ENCODE measurements at places on chromosomes 1 and 21. TPM values are rescaled to one million over a fixed set of nuclear protein-coding genes. Genes with fewer than 3 reads are reported as not detected.

Gene CHIT1
- 0.67 TPM for total RNA-seq

Gene UBIAD1
- 28.9 TPM for total RNA-seq

DNA sequence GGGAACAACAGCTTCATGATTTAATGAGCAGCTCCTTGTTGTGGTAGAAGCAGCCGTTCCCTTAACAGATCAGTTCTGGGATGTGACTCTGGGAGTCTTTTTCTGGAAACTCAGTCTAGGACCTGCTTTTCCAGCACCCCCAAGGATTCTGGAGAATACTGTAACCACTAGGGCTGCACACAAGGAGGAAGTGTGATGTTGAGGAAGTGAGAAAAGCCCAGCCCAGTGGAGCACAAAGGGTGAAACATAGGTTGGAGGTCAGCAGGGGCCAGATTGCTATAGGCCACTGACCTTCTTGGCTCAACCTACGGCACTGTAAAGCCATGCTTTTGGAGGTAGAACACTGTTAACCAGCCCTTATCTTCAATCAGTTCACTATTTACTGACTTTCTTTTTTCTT is 10.1 kb upstream of the PLA2G5 start:
- no peak for DNase-seq

DNA sequence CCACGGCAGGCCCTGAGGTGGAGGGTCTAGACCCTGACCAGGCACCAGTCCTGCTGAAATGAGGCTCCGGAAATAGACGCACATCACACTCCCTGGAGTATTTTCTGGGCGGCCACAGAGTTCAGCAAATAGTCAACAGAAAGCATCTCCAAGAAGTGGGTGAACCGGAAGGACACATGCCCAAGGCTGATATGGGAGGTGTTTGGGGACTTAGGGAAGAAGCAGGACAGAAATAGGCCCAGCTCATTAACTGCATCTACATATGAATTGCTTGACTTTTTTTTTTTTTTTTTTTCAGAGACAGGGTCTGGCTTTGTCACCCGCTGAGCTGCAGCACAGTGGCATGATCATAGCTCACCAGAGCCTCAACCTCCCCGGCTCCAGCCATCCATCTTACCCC is 36.5 kb upstream of the GPR157 start:
- no peak for DNase-seq

DNA sequence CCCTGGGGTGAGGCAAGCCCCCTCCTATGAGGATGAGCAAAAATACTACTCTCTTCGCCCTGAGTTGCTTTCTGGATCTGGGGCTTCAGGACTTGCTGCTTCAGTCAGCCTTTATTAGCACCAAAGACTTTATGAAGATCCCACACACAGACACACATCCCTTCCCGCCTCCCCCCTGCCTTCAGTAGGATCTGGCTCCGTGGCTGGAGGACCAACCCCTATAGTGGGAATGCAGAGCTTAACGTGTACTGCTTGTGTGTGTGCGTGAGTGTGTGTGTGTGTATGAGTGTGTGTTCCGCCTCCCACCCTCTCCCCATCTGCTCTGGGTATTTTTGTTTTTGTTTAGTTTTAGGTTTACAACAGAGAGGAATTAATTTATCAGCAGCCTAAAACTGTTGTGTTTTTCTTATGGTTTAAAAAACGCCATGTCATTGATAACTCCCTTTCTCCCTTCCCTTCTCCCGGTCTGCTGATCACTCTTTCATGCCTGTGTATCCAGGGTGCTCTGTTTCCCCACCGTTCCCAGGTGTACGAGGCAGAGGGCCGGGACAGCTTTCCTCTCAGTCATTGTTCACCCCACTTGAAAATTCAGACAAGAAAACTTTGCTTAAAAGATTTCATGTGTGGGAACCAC is 27.5 kb upstream of the ZFP69B start:
- DNase-seq = no peak

Data from activated naive CD8-positive, alpha-beta T cell treated with anti-CD3 and anti-CD28 coated beads, Interleukin-2, amount 10 ng/mL, durations not matched to agents 7 days and 5 days (primary cell).